ENCODE measurements at places on chromosomes 1 and 21.

GRCh38 chr1:1415751-1416150, 5.3 kb downstream of the ANKRD65 start:
- no peak for DNase-seq

DNA sequence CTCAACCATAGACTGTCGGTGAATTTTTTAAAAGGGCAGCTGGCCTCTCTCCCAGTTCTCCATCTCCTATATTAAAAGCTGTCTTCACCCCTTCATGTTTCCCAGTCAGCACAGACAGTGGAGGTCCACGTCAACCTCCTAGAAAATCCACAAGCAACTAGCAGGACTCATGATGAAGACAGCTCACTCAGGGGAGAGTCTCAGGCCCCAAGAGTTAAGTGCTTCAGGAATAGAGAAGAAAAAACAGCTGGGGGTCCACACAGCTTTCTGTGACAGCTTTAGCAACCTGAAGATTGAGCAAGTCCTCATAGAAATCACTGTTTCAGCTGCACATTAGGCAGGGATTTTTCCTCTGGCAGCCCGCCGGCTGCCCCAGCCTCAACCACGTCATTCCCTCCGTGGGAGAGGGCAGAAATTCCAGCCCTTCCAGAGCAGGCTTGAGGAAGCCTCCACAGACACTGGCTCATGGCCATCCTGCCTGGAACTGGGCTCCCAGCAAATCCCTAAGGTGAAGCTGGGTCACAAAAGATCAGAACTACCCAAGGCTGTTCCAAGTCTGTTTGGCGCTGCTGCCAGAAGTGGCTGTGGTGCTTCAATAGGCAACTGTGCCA, 15.2 kb downstream of the GPR161 start:
- DNase-seq, result no peak

GRCh38 chr1:214670098-214670497, 67.1 kb downstream of the CENPF start:
- DNase-seq, result no peak

DNA sequence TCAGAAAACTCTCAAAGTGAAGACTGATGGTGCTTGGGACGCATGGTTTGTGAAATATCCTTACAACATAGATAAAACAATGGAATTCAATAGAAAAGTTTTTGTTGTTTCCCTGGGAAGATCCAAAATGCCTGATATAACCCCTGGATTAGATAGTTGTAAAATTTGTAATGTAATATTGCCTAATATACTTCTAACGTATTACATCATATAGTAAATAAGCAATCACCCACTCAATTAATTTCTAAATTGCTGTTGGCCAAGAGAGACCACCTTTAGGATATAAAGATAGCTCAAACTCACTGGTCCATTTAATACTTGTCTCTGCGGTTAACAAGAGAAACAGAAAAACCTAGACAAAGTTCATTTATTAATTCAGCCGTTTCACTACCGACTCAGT, 42.2 kb downstream of the TTC13 start:
- no peak for DNase-seq

GRCh38 chr1:240387051-240387450, 224.9 kb downstream of the GREM2 start:
- DNase-seq, result no peak

DNA sequence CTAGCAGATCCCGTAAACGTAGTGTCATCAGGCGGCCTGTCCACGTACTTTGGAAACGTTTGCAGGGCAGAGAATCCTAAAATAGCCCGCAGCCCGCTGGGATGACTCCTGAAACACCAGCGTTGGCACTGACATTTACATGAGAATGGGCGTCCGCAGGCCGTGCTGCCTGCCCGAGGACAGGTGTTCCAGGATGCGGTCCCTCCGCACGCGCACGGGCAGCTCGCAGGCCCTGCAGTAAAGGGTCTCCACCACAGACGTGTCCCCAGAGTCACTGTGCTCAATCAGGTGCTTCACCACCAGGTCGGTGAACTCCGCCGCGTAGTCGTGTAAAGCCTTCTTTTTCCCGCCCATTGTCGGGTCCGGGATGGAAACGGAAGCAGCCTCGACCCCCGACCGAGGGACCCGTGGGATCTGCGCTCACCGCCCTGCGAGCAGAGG, 5.8 kb upstream of the CCDC27 start:
- DNase-seq, result peak; percentile 40

DNA sequence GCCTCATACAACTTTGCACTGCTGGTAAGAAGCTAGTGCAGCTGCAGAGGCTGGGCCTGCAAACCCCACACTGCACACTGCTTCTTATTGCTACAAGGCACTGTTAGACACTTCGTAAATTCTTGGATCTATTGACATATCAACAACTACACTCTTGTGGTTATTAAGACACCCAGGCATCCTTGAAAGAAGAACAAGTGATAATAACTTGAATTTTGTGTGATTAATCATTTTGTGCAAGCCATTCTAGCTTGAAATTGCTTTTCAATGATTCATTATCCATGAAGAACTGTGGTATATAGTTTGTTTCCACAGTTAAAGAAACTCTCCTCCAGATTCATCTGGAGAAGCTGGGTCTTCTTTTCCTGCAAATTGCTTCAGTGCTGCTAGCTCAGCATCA, 33.7 kb upstream of the IFI44L start:
- no peak for DNase-seq

GRCh38 chr1:214404571-214405213, 123.7 kb downstream of the SMYD2 start:
- DNase-seq, result no peak

GRCh38 chr1:47918257-47918867, 78.8 kb downstream of the TRABD2B start:
- no peak for DNase-seq

- DNase-seq, result no peak
Observed at GRCh38 chr1:44834328-44834727, 8.7 kb downstream of the PTCH2 start.

GRCh38 chr1:225710804-225711203, 57.9 kb upstream of the ENAH start:
- no peak for DNase-seq

GRCh38 chr1:226634611-226635246, 86.2 kb downstream of the STUM start:
- no peak for DNase-seq

DNA sequence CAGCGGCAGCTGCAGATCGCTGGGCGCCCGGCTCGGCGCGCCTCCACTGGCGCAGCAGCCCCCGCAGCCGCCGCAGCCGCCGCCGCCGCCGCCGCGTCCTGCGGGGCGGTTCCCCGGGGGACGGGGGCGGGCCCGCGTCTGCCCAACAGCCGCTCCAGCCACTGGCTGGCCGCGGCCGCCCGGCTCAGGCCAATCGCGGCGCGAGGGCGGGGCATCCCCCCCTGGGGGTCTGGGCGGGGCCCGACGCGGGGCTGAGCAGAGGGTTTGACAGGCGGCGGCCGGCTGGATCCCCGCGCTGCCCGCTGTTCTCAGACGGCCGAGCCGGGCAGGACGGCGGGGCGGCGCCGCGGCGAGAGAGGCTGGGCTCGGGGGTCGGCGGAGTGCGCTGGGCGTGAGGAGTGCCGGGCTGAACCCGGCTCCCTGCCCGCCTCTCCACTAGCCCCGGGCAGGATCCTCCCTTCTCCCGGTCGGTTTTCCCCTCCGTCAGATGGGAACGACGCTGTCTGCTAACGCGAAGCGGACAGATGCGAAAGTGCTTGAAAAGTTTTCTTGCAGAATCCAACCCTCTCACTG, at the start of gene GLIS1:
GLIS1 (minus strand) TSS at position 56 of the 573 bp plus-strand sequence. CDS start 1,100 bp downstream, outside the sequence.
- peak; percentile 78 for DNase-seq

DNA sequence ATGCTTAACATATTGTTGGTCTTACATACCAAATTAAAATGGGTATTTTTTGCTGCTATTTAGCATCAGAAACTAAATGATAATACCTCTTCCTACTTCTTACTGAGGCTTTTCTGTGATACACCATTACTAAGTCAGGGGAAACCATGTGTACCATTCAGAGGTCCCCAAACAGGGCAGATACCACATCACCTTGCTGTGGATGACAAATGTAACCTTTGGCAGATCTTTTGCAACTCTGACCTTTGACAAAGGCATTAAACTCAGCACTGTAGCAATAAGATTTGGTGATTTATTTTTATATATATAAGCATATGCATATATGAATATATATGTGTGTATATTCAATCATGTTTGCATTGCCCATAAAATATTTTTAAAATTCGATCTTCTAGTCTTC, 2.9 kb downstream of the FAM177B start:
- DNase-seq, result no peak

- DNase-seq, result no peak
Observed at GRCh38 chr1:109371341-109371739, 26.4 kb downstream of the SORT1 start.

DNA sequence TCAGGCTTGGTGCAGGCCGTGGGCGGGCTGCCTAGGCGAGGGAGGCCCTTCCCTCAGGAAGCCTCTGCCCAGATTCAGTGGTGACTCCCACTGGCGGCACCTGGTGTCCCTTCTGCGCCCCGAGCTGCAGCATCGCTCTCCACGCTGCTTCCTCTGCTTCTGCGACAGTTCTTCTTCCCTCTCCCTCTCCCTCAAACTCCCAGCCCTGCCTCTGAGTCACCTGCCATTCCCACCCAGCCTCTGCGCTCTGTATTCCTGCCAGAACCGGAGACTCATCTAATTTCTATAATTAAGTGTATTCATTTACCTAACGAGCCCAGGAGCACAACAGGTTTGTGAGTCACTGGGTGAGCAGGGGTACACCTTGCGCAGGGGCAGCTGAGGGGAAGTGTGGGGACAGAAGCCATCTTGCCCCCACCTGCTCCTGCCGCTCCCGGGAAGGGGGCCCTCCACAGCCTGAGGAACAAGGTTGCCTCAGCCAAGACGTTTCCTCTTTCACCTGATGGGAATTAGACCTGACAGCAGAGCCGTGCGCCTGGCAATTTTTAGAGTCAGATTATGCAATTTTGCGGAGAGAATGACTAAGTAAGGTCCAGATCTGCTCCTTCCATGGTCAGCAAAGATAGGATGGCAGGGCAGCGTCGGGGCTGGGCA, 19.4 kb downstream of the KCNC4 start:
- DNase-seq, result no peak

DNA sequence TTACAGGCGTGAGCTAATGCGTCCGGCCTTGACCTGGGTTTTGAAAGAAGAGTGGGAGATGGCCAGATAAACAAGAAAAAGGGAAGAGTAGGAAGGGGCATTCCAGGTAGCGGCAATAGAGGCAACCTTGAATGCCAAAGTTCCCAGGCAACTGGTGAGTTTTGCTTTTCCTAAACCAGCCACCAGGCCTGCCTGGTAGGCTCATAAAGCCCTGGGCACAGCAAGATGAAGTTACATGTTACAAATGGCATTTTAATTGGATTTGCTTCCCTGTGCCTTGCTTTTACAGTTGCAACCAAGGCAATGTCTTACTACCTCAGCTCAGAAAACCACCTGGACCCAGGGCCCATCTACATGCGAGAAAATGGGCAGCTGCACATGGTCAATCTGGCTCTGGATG, 5.5 kb downstream of the LRRC42 start:
- no peak for DNase-seq

DNA sequence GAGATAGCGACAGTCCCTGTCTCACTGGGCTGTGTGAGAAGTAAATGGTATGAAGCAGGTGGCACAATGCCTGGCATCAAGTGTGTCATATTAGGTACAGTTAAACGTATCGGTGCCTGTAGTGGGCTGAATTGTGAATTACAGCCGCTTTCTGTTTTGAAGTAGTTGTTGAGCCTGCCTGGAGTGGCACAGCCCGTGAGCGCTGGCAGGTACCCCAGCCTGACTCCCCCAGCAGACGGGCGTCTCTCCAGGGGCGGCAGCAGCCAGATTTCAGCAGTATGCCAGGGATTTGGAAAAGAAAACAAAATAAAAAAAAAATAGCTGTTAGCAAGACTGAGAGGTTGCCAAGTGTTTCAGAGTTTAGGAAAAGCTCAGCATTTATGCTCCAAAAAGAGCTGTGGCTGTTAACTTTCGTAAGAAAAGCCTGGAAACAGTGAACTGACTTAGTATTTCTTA, 26.6 kb upstream of the GPR153 start:
- no peak for DNase-seq

GRCh38 chr21:26080211-26080610, 90.4 kb downstream of the APP start:
- DNase-seq, result no peak

- DNase-seq, result no peak
Observed at GRCh38 chr21:28972398-28972797, 20.3 kb downstream of the LTN1 start.

DNA sequence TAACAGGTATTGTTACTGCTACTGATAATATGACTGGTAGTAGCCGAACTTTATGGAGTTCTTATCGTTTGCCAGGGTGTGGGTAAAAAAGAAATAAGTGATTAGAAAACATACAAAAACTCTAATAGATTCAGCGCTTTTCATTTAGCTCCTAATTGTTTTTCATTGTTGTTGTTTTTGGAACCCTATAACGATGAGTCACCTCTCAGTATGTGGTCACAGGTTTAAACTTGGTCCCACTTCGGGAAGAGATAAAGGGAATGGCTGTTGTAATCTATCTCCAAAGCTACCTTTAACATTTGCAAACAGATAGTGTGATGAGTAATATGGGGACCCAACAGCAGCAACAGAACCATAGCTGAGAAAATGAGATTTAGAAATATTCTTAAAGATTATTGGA, 62.7 kb upstream of the BCL10 start:
- no peak for DNase-seq

DNA sequence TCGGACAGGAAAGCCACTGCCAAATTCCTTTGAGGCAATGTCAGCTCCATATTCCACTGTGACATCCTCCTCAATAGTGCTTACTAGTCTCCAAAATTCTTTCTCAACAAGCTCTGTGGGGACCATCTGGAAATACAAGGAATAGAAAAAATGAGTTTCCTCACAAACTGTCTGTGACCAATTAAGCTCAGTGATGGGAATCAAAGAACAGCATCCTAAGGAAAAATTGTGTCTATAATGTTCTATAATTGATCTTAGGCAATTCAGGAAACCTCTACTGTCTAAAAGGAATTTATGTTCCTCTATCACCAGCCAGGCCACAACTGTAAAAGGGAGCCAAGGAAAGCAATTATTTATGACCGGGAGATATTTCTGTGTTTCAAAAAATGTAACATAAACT, 46.1 kb upstream of the SYT2 start:
- no peak for DNase-seq

- DNase-seq, result peak; percentile 38
Observed at GRCh38 chr1:241962153-241962552, 4.6 kb downstream of the BECN2 start.

DNA sequence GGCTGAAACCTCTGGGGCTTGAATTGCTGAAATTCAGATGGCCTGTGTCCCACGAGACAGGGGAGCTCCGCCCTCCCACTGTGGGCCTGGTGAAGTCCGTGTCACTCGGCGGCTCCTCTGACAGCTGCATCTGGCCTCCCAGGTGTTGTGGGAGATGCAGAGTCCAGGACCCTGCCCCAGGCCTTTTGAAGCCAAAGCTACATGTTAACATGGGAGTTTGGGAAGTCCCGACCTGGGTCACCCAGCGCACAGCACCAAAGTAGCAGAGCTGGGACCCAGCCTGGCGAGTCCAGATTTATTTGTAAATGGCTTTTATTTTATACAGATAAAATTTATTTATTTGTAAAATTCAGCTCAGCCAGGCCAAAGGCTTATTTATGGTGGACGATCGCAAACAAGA, 28.9 kb downstream of the SLC37A1 start:
- DNase-seq, result no peak
